ENCODE measurements at places on chromosomes 16 and 17. TPM values are rescaled to one million over a fixed set of nuclear protein-coding genes. Genes with fewer than 3 reads are reported as not detected.

Gene RNF157
- 3.1 TPM for total RNA-seq

- H3K4me1 ChIP-seq = peaks cover 2% of the 10 kb centered on the region
- H3K36me3 ChIP-seq = no peaks in the 10 kb centered on the region
- H3K27ac ChIP-seq = no peak overlapping the region
- H3K4me3 ChIP-seq = no peak overlapping the region
- no peak for DNase-seq
These were observed 7.8 kb downstream of the ABR start for GRCh38 chr17:1171953-1172352.

GRCh38 chr17:7281953-7282751 lies 634 bp downstream of the SLC2A4 start:
- peak overlapping the region; percentile 52 for H3K4me3 ChIP-seq
- no peaks in the 10 kb centered on the region for H3K27me3 ChIP-seq
- H3K4me1 ChIP-seq = peaks cover 5% of the 10 kb centered on the region

GRCh38 chr17:50573866-50574611 lies 13.5 kb downstream of the CACNA1G start:
- no peaks in the 10 kb centered on the region for H3K27me3 ChIP-seq
- DNase-seq = no peak
- H3K27ac ChIP-seq = no peak overlapping the region
- no peak overlapping the region for H3K4me3 ChIP-seq
- H3K4me1 ChIP-seq = no peaks in the 10 kb centered on the region

DNA sequence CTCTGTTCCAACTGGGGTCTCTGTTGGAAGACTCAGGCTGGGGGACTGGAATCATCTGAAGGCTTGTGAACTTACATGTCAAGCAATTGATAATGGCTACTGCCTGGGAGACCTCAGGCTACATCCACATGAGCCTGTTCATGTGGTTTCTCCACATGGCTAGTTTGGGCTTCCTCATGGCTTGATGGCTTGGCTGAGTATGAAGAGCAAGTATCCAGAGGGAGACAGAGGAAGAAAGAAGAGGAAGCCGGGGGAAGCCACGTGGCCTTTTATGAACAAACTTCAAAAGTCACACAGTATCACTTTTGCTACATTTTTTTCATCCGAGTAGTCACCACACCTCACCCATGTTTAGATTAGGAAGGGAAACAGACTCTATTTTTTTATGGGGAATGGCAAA lies 158.9 kb downstream of the TRIM37 start:
- H3K4me1 ChIP-seq = no peaks in the 10 kb centered on the region
- H3K4me3 ChIP-seq = no peak overlapping the region
- no peaks in the 10 kb centered on the region for H3K36me3 ChIP-seq
- H3K27me3 ChIP-seq = no peaks in the 10 kb centered on the region

DNA sequence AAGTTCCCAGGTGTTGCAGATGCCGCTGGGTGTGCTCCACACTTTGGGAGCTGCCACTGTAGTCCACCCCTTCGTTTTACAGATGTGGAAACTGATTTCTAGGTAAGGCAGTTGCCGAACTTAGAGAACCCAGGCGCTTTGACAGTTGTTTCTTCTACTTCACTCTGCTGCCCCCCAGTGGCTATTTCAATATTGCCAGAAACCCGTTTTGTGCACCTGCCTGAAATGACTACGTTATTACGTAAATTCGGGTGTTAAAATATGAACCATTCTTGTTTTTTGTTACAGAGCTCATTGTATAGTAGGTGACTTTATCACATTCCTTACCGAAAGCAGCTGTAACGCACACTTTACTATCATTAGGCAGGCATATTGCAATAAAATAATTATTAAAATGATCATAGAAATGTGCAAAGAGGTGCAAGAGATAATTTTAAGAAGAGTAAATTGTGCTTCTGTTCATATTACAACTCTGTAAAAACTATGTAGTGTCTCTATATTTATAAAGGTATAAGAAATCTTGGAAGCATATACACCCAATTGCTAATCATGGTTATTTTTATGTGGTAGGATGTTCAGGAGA lies 44.9 kb downstream of the OTOA start:
- no peak overlapping the region for H3K27ac ChIP-seq
- H3K4me1 ChIP-seq = no peaks in the 10 kb centered on the region
- DNase-seq = peak; percentile 68
- no peaks in the 10 kb centered on the region for H3K27me3 ChIP-seq
- no peaks in the 10 kb centered on the region for H3K36me3 ChIP-seq

Gene AANAT
- total RNA-seq = not detected

DNA sequence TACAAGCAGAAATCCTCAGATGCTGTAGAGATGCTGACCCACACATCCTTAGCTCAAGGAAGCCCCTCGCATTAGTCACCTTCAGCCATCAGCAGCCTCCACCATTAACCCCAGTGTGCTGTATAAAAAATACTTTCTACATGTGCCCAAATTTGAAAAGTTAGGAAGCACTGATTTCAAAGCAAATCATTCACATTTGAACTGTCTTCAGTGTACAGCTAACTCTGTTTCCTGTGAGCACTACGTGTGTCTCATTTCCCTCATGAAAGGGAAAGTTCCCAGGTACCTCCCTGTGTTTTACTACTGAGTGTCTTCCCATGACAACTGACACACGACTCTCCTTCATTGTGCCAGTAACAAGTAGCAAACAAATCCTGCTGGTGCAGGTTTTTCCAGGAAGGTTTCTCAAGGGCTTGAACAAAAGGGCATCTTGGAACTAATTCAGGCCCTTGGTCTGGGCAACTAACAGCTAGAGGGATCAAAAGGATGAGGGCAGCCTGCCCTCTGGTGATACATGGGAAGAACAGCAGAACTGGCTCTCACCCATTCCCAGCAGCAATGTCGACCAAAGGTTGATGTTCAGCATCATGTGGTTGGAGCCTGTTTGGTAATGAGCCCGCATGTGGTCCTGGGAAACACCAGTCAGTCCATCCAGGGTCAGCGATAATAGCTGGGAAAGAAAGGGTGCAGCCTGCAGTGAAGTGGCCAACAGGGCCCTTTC lies 4.0 kb downstream of the SLC35B1 start:
- peaks cover 4% of the 10 kb centered on the region for H3K36me3 ChIP-seq
- H3K4me3 ChIP-seq = no peak overlapping the region
- DNase-seq = peak; percentile 68

GRCh38 chr16:27485811-27486210 lies 63.9 kb downstream of the GTF3C1 start:
- H3K4me1 ChIP-seq = no peaks in the 10 kb centered on the region
- DNase-seq = no peak
- H3K4me3 ChIP-seq = no peak overlapping the region
- H3K36me3 ChIP-seq = peaks cover 5% of the 10 kb centered on the region
- H3K27me3 ChIP-seq = no peaks in the 10 kb centered on the region
- no peak overlapping the region for H3K27ac ChIP-seq

DNA sequence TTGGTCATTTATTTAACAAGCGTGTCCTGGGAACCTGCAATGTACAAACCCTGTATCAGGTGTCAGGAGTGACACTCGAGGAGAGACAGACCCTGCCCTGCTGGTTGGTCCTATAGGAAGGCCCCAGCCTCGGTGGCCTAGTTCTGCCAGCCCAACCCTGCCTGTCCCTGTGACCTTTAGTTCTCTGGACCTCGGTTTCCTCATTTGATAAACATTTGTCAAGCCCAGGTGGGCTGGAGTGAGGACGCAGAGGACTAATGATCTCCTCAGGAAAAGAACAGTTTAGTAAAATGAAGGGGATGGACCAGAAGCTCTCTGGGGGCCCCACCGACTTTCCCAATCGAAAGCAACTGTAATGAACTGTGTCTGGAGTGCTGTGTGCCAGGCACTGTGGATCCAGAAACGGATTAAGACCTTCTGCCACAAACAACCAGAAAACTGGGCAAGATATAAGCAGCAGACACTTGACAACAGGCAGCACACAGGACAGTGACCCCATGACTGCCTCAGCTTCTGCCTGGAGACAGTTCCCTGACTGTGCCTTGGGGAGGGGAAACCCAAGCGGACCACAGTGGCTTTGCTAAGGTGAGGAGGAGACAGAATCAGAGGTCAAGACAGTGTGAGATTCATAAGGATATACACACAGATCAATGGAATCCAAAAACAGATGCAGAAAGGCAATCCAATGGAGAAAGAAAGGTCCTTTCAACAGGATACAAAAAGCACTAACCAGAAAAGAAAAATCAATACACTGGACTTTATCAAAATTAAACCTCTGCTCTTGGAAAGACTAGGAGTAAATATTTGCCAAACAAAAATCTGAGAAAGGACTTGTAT lies 8.8 kb downstream of the PRCD start:
- no peaks in the 10 kb centered on the region for H3K27me3 ChIP-seq
- H3K27ac ChIP-seq = no peak overlapping the region
- DNase-seq = no peak

Gene RANBP10
- total RNA-seq = 13.2 TPM

Gene PRR15L
- not detected for total RNA-seq

- H3K4me1 ChIP-seq = no peaks in the 10 kb centered on the region
- DNase-seq = no peak
- no peaks in the 10 kb centered on the region for H3K36me3 ChIP-seq
- H3K27me3 ChIP-seq = no peaks in the 10 kb centered on the region
These were observed 50.7 kb downstream of the TOX3 start for GRCh38 chr16:52496051-52496876.

Gene TBC1D3H
- not detected for total RNA-seq

Gene CCL13
- total RNA-seq = 4.3 TPM

DNA sequence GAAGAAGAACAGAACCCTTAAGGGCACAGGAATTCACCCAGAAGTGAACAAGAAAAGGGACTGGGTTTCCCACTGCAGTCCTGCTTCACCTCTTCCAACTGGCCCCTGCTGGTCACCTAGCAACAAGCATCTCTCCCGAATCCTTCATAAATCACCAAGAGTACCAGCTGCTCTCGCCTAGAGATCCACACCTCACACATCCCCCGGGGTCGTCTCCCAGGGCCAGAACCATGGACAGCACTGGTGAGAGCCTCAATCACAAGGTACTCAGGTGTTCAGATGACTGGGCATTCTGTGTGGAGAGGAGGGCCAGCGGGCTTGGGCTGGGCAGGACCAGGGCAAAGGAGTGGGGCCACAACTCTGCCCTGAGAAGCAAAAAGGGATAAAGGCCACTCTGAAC lies 65.9 kb downstream of the CCT6B start:
- no peaks in the 10 kb centered on the region for H3K4me1 ChIP-seq
- no peak overlapping the region for H3K4me3 ChIP-seq
- no peaks in the 10 kb centered on the region for H3K27me3 ChIP-seq
- no peak overlapping the region for H3K27ac ChIP-seq

DNA sequence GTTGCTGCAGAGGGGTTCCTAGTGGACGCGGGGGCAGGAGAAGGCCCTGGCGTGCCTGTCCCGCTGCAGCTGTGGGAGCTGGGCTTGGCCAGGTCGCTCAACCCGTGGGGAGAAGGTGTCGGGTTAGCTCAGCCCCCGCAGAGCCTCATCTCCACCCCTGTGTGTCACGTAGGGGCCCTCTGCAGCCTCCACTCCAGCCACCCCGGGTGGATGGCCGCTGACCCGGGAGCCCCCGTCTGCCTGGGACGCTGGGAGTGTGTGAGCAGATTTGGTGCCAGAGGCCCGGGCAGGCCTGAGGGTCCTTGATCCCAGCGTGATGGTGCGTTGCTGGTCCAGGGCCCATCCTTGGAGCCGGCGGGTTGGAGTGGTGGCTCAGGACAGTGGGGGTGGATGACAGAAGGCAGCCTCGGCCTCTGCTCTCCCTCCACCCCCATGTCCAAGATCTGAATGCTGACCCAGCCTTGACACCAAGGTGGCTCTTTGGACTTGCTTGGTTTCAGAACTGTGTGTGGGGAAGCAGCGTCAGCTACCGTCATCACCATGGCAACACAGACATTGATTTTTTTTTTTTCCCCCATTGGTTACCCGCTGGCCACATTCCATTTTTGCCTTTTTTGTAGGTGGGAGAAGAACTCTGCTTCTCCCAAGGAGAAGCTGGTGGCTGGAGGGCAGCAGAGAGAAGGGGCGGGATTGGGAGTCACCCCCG lies 35.7 kb downstream of the BAIAP2 start:
- H3K4me3 ChIP-seq = no peak overlapping the region
- no peaks in the 10 kb centered on the region for H3K27me3 ChIP-seq
- no peak for DNase-seq
- H3K4me1 ChIP-seq = peaks cover 5% of the 10 kb centered on the region
- no peaks in the 10 kb centered on the region for H3K36me3 ChIP-seq

Gene KRTAP17-1
- not detected for total RNA-seq

Gene IRF8
- 121 TPM for total RNA-seq

Gene SCN4A
- total RNA-seq = 16.7 TPM

- peak overlapping the region; percentile 99 for H3K4me3 ChIP-seq
- no peaks in the 10 kb centered on the region for H3K36me3 ChIP-seq
- H3K27me3 ChIP-seq = no peaks in the 10 kb centered on the region
- DNase-seq = no peak
- peaks cover 7% of the 10 kb centered on the region for H3K4me1 ChIP-seq
These were observed 690 bp downstream of the RHOT1 start for GRCh38 chr17:32142857-32143526.

GRCh38 chr17:72702136-72702735 lies 390.3 kb downstream of the SLC39A11 start:
- no peak for DNase-seq
- no peak overlapping the region for H3K27ac ChIP-seq
- H3K4me3 ChIP-seq = no peak overlapping the region
- H3K27me3 ChIP-seq = no peaks in the 10 kb centered on the region
- H3K36me3 ChIP-seq = no peaks in the 10 kb centered on the region

GRCh38 chr16:1751946-1752345 lies 19.4 kb downstream of the NME3 start:
- no peaks in the 10 kb centered on the region for H3K36me3 ChIP-seq
- H3K27ac ChIP-seq = no peak overlapping the region
- H3K4me3 ChIP-seq = no peak overlapping the region
- no peaks in the 10 kb centered on the region for H3K4me1 ChIP-seq

DNA sequence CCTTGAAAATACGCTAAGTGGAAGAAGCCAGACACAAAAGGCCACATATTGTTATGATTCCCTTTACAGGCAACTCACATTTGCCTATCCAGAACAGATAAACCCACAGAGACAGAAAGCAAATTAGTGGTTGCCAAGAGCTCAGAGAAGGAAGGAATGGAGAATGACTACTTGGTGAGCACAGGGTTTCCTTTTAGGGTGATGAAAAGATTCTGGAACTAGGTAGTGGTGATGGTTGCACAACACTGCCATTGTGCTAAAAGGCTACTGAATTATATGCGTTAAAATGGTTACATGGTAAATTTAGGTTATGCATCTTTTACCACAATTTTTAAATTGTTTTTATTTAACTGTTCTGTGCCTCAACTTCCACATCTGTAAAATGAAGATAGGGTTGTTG lies 4.4 kb downstream of the COPRS start:
- no peak overlapping the region for H3K27ac ChIP-seq
- H3K27me3 ChIP-seq = no peaks in the 10 kb centered on the region
- no peak for DNase-seq
- H3K36me3 ChIP-seq = peaks cover 6% of the 10 kb centered on the region
- H3K4me1 ChIP-seq = peaks cover 6% of the 10 kb centered on the region

Gene TEX14
- total RNA-seq = 0.29 TPM

Gene CIAO2B
- 45.7 TPM for total RNA-seq

All from breast epithelium (tissue), 4 donors.